ENCODE measurements at places on chromosomes 1 and 21.

DNA sequence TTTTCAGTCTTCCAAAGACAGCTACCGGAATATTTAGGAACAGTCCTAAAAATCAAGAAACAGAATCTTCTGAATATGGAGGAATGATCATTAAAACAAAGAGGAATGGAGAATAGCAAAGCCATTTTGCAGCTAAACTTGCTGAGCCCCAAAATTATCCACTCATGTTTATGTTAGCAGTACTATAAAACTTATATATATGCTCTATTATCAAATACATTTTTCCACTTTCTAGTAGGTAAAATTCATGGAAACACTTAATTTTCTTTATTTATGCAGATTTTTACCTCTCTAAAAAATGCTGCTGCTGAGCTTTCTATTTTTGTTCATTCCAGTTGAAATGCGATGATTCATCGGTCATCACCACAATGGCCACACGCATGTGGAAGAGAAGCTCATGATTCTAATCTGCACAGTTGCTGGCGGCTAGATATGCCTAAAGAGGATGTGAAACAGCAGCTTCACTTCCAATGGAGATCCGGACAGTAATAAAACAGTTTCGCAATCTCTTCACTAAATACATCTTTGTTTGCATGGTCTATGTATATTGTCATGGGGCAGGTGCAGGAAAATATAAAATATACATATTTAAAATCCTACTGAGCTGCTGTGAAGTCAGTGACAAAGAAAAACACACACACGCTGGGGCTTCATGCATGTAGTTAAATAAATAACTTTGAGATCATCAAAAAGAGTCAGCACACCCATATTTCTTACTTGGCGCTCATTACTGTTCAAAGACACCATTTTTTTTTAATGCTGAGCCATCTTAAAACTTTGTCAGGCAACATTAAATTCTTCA is 292.2 kb downstream of the SMYD3 start:
- DNase-seq = no peak

DNA sequence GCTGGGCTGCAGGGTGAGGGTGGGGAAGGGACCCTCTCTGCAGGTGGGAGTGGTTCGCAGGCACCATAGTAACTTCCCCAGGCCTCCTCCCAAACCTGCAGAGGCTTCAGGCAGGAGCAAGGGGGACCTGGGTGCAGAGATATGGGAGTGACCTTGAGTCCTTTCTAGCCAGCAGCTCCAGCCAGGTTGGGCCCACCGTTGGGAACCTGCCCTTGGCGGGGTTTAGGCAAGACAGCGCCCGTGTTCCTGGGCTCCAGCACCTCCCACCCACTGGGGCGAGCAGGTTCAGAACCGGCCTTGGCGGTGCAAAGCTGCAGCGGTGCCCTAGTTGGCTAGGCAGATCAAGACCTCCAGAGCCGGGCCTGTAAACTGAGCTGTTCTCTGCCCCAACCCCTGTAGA is 2.2 kb upstream of the PRDM16 start:
- DNase-seq = no peak

- no peak for DNase-seq
These were observed 10.7 kb downstream of the ABCG1 start for GRCh38 chr21:42229676-42230075.

- DNase-seq = peak; percentile 51
These were observed 32.6 kb downstream of the UTP25 start for GRCh38 chr1:209860293-209860881.

GRCh38 chr1:5254131-5254725 is 599.8 kb downstream of the AJAP1 start:
- no peak for DNase-seq

- no peak for DNase-seq
These were observed 66.8 kb downstream of the SAMSN1 start for GRCh38 chr21:14479241-14479786.

DNA sequence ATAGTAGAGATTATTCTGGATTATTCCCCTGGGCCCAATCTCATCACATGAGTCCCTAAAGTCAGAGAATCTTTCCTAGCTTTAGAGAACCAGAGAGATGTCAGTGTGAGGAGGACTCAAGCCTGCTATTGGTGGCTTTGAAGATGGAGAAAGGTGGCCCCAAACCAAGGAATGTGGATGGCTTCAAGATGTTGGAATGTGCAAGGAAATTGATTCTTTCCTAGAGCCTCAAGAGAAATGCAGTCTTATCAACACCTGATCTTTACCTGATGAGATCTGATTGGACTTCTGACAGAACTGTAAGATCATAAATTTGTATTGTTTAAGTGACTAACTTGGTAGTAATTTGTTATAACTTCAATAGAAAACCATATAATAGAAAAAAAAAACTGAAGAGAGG is 51.0 kb downstream of the NME7 start:
- no peak for DNase-seq

DNA sequence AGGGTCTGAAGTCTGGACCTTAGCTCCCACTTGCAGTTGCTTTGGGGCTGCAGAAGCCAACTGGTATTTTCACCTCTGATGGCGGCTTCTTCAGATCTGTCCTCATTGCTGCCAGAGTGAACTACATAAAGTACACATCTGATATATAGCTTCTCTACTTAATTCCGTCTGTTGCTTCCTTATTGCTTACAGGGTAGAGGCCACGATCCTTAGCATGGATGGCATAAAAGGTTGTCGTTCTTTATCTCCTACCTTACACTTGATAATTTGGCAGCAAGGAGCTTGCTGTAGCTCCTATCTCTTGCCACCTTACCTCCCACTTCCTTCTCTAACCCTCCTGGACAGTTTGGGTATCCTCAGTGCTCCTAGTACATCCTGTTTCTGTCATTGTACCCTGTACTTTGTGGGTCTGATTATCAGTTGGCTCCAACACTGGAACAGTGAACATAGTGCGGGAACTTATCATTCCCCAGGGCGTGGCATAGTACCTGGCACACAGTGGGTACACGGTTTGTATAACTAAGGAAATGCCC is 30.9 kb upstream of the NBL1 start:
- DNase-seq = no peak

- no peak for DNase-seq
These were observed 4.5 kb downstream of the POLR3C start for GRCh38 chr1:145828367-145829026.

- DNase-seq = peak; percentile 33
These were observed 23.2 kb downstream of the KANK4 start for GRCh38 chr1:62295921-62296491.

GRCh38 chr1:214581785-214582184 is 21.2 kb upstream of the CENPF start:
- DNase-seq = no peak

GRCh38 chr1:117710710-117711109 is 104.9 kb downstream of the TENT5C start:
- DNase-seq = no peak

- no peak for DNase-seq
These were observed 3.7 kb downstream of the MFSD2A start for GRCh38 chr1:39958403-39959200.

DNA sequence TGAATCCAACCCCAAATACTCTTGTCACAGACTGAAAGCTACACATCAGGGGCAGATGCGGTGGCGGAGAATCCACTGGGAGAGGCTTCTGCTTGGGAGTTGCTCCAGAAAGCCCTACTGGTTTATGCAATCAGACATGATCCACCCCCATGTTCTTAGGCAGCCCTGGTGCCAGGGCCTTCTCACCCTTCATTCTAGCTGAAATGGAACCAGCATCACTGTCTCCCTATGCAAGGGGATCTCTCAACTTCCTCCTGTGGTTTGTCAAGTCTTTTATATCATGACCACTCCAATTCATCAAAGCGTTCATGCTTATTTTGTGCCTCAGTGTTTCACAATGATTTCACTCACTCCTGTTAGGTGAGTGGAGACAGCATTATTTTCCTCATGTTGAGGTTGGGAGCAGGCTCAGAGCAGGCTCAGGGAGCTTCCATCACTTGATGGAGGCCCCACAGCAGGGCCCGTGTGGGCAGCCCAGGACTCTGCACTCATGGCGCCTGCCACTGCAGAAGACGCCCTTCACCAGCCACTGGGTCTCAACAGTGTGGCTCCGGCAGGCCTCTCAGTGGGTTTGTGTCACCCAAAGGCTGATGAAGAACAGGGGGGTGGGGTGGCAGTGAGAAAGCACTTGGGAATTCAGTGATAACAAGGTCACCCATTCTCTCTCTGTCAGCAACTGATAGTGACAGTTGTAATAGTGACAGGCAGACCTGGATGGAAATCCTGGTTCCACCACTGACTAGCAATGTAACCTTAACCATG is 67.1 kb downstream of the CD58 start:
- DNase-seq = no peak

DNA sequence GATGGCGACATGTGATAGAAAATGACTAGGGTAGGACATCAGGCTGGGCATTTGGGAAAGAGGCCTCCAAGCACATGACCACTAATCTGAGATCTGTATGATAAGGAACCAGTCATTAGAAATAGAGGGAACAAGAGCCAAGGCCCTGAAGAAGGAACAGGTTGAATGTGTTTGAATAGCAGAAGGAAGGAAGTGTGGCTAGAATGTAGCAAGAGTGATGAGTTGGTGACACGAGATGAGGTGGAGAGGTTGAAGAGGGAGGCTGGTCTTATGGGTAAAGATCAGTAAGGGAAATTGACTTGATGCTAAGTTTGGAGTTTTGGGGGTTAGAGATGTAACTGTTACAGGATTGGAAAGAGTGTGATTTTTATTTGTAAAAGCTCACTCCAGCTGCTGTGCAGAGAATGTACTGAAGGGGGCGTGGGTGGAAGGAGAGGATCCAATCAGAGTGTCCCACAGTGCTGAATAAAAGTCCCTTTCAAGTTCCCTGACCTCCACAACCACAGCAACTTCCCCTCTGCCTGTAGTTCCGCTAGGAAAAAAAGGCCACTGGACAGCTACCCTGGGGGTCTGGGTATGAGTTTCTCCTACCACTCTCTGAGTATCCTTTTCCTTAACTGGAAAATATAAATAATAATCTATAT is 295.0 kb downstream of the OMA1 start:
- DNase-seq = no peak

DNA sequence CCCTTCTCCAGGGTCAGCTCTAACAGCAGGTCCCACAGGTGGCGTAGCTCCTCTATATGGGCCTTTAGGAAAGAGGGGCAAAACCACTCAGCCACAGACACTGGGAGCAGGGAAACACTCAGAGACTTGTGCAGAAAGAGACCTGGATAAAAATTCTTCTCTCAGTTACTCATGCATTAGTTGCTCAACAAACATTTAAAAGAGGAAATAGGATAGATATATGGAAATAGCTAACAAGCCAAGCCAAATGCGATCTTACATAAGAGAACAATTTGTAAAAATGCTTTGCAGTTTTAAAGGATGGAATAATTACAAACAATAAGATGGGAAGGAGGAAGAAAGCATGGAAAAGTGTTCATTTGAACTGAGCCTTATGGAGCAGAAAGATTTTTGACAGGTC is 4.9 kb downstream of the SPTA1 start:
- DNase-seq = no peak

GRCh38 chr1:178196631-178197030 is 102.7 kb downstream of the RASAL2 start:
- DNase-seq = no peak

DNA sequence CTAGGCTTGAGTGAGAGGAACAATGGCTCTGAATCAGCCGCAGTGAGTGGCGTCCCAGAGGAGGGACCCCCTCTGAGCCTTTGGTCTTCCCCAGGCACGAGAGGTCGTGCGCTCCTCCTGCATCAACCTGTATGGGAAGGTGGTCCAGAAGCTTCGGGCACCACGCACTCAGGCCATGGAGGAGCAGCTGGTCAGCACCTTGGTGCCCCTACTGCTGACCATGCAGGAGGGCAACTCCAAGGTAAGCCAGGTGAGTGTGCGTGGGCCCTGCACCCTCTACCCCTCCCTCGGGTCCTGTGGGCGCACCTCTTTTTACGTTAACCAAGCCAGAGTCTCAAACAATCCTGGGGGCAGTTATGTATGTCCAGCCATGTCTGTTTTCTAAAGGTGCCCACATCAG is 13.7 kb upstream of the TTC4 start:
- DNase-seq = no peak

- no peak for DNase-seq
These were observed 450 bp downstream of the SDE2 start for GRCh38 chr1:225998560-225999226.

GRCh38 chr21:38669186-38669585 is 136.5 kb upstream of the ETS2 start:
- no peak for DNase-seq

DNA sequence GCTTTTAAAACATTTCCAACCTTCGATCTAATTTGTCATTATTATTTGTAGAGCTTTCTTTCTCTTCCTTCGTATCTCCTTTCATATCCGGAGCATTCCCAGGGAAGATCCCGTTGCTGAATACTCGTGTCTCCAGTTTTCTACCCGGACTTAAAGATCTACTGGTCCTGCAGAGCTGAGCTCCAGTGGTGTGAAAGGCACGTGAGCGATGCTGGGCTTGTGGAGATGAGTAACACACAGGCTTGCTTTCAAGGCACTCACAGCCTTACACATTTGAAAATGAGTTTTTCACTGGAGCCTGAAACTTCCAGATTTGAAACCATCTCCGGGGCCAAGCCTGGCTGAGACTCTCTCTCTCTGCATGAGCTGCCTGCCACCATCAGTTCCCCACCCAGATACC is 428.3 kb downstream of the KIF26B start:
- no peak for DNase-seq

GRCh38 chr21:31173881-31174555 is 135.7 kb upstream of the KRTAP19-8 start:
- DNase-seq = no peak

GRCh38 chr21:45441431-45442255 is 36.7 kb downstream of the COL18A1 start:
- no peak for DNase-seq

- DNase-seq = no peak
These were observed 104.0 kb downstream of the PAX7 start for GRCh38 chr1:18734461-18735223.

DNA sequence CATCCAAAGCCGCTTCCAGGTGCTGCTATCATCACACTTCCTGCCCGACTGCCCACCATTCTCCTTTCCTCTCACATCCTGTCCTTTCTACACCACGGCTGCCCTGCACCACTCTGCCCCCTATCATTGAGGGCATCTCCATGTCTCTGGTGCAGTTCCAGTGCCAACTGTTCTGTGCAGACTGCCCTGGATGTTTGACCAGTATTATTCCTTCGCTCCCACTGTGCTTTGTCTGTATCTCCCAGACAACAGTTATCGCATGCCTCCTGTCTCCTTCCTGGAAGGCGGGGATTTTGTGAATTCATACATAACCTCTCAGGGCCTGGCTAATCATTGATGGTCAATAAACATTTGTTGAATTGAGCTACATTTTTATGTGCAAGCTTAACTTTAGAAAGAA is 63.6 kb upstream of the GNG12 start:
- DNase-seq = no peak

DNA sequence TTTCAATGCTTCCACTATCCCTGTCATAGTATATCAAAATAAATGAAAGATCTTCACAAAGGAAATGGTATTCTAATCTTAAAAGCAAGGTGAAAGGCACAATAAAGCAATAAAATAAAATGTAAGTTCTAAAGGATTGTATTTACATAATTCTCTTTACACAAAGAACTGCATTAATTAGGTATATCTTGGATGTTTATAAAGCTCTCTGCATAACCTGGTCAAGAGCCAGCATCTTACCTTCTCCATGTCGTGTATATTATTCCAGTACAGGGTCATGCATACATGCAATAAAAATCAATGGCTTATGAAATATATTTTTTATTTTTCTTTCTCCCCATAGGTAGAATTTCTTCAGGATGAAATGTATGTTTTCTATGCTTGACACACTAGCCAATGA is 63.8 kb downstream of the GON4L start:
- no peak for DNase-seq

- no peak for DNase-seq
These were observed 25.8 kb downstream of the PIGP start for GRCh38 chr21:37047079-37047478.

GRCh38 chr21:32173121-32173724 is 105.6 kb downstream of the MIS18A start:
- DNase-seq = no peak

- no peak for DNase-seq
These were observed 4.8 kb downstream of the AGO3 start for GRCh38 chr1:35935442-35936388.
